ENCODE measurements at places on chromosomes 7 and 10.

GRCh38 chr7:66452165-66452564, 176.5 kb upstream of the KCTD7 start:
- DNase-seq = no peak

GRCh38 chr7:79982141-79982770, 152.4 kb upstream of the GNAI1 start:
- DNase-seq = no peak

- no peak for DNase-seq
Measured at GRCh38 chr7:80942261-80943041, 23.6 kb upstream of the SEMA3C start.

DNA sequence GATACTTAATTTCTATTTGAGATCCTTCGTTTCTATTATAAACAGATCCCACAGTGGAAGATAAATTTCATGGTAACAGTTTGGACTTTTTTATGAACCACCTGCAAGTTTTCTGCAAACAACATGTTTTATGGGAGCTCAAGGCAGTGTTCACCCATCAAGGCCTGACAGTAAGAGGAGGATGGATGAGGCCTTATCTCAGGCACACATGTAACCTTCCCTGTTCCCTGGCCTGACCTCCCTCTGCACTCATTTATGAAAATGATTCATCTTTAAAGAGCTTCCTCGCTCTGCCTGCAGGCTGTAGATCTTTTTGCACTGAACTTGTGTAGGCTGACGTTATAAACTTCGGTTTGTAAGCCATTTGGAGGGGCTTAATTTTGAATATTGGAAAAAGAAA, 500.1 kb downstream of the GATA3 start:
- no peak for DNase-seq

DNA sequence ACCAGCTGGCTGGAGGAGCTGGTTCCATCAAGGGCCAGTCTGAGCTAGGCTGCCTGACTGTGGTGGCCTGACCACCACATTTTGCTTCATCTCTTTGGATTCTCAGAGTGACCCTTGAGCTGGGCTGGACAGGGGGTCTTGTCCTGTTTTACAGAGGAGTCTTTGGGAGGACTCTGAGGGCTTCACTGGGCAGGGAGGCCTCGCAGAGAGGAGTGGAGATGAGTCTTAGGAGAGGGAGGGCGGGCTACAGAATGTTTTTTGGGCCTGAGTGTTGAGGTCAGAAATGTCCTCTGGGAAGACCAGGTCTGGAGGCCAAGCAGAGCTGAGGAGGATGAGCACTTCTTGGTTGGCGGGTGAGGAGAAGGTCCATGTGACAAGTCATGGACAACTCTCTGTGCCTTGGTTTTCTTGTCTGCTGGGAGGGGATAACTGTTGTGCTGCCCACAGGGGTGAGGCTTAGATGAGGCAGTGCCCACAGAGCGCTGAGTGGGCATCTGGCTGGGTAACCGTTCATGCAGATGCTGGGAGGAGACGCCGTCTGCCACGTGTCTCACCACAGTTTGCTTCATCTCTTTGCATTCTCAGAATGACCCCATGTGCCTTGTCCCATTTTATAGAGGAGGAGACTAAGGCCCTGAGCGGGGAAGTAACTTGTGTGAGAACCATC, 9.4 kb downstream of the TSPAN15 start:
- no peak for DNase-seq

DNA sequence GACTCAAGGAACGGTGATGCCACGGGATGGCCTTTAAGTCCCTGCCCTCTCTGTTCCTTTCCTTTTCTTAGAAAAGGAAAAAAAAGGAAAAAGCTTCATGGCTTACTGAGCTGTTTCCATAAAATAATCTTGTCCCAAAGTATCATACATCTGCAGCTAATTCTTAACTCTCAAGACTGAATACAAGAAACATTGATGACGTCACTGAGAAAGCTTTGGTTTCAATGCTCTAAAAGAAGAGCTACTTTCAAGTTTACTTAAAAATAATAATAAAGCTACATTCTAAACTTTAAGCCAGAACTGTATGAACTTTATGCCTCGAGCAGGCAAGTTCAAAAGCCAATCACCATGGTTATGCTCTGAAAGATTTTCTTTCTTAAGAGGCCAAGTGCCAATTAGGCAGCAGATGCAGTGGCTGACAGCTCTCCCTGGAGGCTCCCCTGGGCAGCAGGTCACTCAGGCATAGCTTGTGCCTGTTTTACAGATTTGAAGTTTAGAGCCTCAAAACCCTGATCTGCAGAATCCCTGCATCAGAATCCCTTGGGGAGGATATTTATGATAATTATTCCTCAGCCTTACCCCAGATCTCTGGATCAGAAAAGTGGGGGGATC, 165.0 kb downstream of the CHN2 start:
- DNase-seq = no peak

Data from GM12892 (cell line).